ENCODE measurements at places on chromosomes 4 and X. TPM values are rescaled to one million over a fixed set of nuclear protein-coding genes. Genes with fewer than 3 reads are reported as not detected.

Gene PHEX
- total RNA-seq, result 0.25 TPM

Gene CSAG3
- total RNA-seq, result not detected

- no peak for DNase-seq
These were observed 172.6 kb downstream of the FHIP1A start for GRCh38 chr4:151581570-151581969.

- no peak for DNase-seq
These were observed 63.2 kb downstream of the PHEX start for GRCh38 chrX:22095286-22095685.

DNA sequence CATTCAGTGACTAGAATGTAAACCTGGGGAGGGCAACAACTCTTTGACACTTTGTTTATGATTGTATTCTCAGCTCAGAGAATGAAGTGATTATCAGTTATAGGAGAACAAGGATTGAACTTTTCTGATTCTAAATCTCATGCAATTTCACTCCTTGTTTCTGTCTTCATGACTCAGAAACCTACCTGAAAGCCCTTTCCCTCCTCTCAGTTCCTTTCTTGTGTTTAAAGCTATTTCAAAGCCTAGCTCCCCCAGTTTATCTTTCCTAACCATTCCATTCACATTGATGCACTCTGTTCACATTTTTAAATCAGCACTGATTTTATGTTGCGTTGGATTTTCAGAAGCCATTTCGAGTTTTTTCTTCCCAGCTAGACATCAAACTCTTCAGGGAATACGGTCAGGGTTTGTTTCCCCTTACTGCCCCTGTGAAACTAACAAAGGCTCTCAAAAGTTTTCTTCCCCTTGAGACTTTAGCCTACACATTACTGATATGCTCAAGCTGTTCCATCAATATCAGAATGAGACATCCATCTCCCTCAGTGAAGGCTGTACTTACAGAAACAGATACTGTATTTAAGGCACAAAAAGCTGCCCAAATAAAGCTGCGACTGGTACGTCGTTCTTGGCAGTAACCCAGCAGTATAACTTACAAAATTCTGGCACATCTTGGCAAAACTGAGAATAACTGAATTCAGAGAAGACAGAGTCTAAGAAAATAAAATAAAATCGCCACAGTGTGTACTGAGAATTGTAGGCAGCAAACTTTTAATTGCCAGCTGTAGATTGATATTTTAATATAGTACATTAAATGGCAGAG, 31.0 kb downstream of the SRPX start:
- no peak for DNase-seq

DNA sequence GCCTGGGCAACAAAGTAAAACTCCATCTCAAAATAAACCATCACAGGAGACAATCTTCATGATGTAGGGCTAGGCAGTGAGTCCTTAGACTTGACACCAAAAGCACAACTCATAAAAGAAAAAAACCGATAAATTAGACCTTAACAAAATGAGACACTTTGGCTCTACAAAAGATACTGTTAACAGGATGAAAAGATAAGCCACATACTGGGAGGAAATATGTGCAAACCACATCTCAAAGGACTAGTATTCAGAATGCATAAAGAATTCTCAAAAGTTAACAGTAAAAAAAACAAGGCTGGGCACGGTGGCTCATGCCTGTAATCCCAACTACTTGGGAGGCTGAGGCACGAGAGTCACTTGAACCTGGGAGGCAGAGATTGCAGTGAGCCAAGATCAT, 13.2 kb downstream of the EFHC2 start:
- DNase-seq, result no peak

- no peak for DNase-seq
These were observed 9.4 kb downstream of the FHIP1A start for GRCh38 chr4:151418385-151418784.

- no peak for DNase-seq
These were observed 53.4 kb downstream of the ABCG2 start for GRCh38 chr4:88104902-88105610.

All from kidney (tissue), 22 donors.